ENCODE measurements at places on chromosomes 1 and 21.

- DNase-seq: no peak
Observed at GRCh38 chr1:178483251-178483957, 13.4 kb downstream of the CLEC20A start.

- DNase-seq: no peak
Observed at GRCh38 chr1:184889902-184890301, 84.4 kb downstream of the NIBAN1 start.

GRCh38 chr1:116448785-116449385 is 75.8 kb downstream of the ATP1A1 start:
- DNase-seq: no peak

DNA sequence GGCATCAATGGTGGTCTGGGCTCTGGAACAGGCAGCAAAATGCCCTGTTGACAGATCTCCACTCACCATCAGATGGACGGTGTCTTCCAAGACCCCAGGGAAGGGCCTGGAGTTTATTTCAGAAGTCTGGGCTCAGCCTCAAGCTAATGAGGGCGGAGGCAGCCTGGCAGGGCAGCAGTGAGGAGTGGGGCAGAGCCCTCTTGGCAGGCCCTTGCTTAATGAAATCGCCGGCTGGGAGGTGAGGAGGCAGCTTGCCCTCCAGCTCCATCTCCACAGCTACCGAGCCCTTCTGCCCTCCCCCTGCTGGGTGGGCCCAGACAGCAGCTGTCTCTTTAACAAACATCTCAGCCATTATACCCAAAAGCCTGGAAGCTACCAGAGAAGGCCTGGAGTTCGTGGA is 22.0 kb upstream of the GRIK3 start:
- no peak for DNase-seq

DNA sequence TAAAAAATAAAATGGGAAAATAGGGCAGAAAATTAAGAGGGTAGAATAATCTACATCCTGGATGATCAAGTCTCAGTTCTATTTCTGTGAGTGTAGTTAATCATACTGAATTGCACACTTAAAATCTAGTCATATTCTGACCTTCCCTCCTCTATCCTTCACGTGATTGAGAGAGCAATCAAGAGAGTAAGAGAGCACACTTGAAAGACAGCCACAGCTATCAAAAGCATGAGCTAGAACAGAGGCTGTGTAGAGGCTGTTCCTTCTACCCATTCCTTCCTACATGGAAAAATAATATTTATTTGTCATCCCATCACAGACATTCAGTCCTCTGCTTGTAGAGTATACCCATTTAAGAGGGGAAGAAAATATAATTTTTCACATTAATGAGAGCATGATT is 52.4 kb downstream of the PHC2 start:
- no peak for DNase-seq

DNA sequence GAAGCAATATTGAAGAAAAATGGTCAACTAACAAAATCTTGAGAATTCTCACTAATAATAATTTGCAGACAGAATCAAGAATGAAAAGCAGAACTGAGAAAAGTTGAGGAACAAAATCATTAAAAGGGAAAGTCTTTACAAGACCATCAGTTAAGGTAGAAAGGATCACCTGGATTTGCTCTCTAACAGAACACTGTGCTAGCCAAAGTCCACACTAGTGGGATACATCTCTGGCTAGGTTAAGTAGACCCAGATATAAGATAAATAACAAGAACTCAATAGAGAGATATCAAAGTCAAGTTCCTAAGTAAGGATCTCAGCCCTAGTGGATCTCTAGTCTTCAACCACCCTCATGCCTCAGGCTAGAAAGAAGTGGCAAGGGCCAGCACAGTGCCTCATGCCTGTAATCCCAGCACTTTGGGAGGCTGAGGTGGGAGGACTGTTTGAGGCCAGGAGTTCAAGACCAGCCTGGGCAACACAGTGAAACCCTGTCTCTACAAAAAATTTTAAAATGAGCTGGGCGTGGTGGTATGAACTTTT is 19.6 kb downstream of the IPP start:
- DNase-seq: no peak

Measured in GM06990 (cell line).